ENCODE measurements at places on chromosomes 5 and 9.

DNA sequence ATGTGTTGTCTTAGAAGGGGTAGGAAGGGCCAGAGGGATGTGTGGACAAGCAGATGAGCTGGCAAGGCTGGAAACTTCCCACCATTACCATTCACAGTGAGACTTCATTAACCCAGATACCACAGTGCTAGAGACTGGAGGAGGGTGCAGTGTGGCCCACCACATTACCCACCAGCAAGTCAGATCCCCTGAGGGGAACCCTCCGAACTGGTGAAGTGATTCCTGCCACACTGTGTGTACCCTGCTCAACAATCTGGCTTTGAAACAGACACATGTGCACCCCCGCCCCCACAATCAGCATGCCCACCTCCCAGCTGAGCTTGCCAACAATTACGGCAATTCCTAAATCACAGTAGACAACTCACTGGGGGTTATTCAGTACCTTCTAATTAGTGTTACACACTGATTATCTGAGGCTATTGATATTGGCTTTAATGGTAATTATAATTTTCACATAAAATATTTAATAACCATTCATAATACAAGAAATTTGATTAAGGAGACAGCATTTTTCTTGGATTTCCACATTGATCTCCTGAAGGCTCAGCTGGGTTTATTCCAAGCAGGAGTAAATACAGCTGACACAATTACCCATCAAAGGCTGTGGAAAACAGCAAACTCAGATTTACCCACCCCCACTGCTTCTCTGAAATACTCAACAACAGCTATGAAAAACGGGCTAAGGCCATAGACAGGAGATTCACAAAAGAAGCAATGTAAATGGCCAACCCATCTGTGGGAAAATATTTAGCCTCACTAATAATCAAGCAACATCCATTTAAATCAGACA is 169.3 kb upstream of the FSTL4 start:
- DNase-seq = peak; percentile 58

DNA sequence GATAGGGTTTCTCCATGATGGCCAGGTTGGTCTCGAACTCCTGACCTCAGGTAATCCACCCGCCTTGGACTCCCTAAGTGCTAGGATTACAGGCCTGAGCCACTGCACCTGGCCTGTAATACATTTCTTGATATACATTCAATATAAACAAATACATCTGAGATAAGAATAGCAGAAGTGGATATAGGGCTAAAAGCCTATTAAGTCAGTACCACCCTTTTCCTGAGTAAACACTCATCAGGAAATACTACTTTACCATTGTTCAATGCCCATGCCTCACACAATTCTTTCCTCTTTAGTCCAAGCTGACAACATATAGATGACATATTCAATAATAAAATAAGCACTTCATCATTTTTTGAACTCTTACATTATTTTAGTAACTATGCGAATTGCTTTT is 64.8 kb downstream of the MRPS27 start:
- DNase-seq = no peak

DNA sequence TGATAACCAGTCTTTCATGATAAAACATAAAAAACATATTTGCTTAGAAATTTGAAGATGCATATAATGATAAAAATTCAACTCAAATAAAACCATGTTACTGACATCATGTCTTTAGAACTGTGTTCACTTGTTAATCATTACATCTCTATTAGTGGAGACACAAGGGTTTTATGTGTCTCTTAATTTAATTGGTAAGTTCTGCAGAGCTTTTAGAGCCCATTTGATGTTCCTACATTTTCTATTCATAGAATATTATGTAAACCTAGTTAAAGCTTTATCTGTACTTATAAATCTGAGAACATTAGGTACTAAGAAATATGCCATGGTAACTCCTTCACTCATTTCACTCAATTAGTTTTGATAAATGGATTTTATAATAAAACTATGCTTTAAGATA is 285.4 kb downstream of the SLCO4C1 start:
- DNase-seq = no peak

DNA sequence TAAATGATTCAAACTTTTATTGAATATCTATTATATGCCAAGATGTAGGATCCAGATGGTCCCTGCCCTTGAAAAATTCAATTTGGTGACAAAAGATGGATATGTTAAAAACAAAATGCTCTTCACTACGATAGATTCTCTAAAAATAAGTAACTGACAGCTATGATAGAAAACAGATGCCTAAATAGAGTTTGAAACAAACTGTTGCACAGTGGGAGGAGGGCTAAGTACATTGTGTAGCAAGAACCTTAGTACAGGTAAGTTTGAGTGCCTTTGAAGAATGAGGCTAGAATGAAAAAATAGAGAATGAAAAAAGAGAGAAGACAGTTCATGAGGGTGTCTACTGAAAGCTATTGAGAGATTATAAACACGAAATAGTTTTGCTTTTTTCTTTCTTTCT is 54.3 kb downstream of the HOMER1 start:
- DNase-seq = no peak

GRCh38 chr5:108278285-108279240 is 103.3 kb downstream of the FBXL17 start:
- DNase-seq = peak; percentile 63

DNA sequence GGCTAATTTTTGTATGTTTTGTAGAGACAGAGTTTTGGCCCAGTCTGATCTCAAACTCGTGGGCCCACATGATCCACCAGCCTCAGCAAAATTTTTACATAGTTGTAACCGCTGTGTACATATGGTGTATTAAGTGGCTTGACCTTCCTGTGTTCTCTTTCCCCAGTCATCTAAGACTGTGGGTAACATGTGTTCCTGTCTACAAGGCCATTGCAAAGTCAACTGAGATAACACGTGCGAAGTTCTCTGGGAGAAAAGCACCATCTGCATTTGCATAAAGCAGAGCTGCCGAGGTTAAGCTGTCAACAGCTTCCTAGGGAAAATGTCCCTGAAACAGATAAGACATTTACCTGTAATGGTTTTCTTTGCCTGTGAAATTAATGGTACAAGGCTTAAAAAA is 273.7 kb downstream of the FANCC start:
- DNase-seq = no peak

DNA sequence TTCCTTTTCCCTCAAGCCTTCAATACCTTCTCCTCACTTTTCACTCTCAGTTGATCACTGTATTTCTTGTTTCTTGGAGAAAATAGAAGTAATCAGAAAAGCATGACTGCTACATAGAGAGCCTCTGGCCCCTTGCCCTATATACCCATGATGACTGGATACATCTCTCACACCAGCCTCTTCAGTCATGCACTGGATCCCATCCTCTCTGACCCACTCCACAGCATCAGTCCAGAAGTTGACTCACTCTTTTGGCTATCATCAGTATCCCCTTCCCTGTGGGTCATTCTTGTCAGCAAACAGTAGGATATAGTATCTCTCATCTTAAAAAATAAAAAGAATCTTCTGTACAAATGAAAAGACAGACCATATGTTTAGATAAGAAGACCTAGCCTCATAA is 32.9 kb downstream of the PTCD2 start:
- DNase-seq = no peak

GRCh38 chr9:84003246-84003645 is 22.6 kb downstream of the RMI1 start:
- no peak for DNase-seq

GRCh38 chr9:76394960-76395252 is 680 bp upstream of the RFK start:
- DNase-seq = peak; percentile 82

GRCh38 chr5:176836811-176837706 is 26.7 kb downstream of the UNC5A start:
- DNase-seq = no peak

GRCh38 chr5:107915176-107915812 is 244.6 kb upstream of the EFNA5 start:
- no peak for DNase-seq

- no peak for DNase-seq
Measured at GRCh38 chr5:36523450-36523849, 83.0 kb upstream of the SLC1A3 start.

DNA sequence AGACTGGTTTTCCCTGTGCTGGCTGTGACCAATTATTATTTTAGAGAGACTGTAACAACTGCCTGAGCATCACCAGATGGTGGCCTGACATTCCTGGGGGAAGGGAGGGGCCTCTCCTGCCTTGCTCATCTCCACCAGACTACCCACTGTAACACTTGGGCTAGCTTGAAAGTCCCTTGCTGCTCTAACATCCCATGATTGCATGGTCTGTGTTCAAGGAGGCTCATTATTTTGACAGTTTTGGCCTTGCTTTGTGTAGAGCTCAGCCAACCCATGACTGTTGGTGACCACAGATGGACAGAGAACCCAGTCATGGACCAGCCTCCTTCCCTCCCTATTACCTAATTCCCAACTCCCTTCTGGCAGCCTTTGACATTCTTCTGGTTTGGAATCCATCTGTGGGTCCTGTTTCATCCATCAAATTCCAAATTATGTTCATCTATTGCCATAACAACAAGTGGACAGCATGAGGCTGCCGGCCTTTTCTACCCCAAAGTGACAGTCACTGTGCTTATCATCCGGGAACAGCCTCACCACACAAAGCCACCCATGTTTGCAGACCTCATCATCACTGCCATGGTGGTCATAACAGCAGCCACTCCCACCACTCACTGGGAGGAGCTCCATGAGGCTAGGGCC is 49.0 kb upstream of the ICE1 start:
- DNase-seq = no peak

- DNase-seq = no peak
Measured at GRCh38 chr9:73549991-73550390, 398.3 kb downstream of the ANXA1 start.

DNA sequence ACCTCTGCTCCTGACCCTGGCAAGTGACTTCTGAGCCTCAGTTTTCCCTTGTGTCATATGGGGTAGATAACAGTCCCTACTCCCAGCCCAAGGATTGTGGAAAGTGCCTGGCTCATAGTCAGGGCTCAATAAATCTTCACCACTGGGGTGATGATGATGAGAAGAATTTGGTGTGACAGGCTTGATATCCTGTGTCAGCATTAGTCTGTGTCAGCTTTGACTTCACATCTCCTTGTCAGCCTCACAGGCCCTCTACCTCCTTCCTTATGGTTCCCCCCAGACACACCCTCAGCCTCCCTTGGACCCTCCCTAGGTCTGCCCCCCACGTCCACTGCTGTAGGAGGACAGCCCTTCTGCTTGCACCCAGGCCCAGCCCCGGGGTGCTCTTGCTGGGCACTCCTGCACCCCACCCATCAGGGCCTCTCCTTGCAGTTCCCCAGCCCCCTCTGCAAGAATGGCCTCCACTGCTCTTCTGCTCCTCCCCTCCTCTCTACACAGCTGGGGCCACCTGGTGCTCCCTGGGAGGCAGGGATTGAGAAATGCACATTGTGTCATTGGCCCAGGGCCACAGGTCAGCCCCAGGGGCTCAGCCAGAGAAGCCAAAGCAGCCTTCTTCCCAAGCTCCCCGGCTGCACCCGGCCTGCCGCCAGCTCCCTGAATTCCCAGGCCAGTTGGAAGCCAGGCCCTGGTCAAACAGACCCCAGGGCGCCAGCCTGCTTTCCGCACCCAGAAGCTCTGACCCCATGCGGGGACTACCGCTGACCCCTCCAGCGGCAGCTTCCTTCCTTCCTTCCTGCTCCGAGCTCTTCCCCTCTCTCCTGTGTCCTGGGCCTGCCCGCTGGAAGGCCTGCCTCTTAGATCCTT is 7.7 kb downstream of the FGFR4 start:
- DNase-seq = peak; percentile 76

- no peak for DNase-seq
Measured at GRCh38 chr5:84260939-84261338, 123.7 kb downstream of the EDIL3 start.

DNA sequence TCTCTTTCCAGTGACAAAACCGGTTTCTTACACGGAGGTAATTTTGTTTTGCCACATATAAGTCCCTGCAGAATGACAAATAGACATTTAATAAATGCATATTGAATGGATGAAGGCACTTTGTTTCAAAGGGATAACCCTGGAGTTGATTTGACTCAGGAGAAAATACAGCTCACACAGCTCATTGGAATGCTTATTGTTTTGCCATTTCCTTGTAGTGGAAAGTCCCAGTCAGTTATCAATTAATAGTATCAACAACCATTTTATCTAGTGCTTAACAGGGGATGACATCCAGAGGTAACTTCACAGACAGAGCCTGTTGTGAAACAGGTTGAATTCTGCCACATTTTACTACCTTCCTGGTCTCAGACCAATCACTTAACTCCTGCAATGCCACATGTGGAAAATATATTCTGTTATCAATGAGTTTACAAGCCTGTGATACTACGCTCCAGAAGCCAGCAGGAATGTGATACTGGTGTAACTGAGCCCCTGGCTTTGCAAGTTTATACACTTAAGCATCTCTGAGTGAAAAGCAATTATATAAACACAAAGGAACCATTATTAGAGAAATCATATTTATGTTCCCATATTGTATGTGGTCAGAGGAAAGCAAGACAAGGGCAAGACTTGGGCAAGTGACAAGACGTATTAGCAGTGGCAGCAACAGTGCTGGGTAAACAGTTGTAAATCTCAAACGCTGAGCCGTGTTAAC is 123.1 kb upstream of the ANKRD55 start:
- no peak for DNase-seq

DNA sequence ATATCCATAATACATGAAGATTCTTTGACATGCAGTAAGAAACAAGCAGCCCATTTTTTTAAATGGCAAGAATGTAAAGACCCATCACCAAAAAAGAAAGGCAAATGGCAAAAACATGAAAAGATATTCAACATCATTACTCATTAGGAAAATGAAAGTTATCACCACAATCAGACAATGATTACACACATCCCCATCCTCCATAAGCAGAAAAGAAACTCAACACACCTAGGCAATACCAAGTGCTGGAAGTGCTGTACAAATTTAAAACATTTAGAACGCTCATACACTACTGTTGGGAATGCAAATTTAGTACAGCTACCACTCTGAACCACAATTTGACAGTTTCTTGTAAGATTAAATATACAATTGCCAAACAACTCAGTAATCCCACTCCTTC is 466.7 kb downstream of the ACTL7B start:
- DNase-seq = no peak

- DNase-seq = no peak
Measured at GRCh38 chr5:163649514-163649913, 144.1 kb downstream of the MAT2B start.

- DNase-seq = no peak
Measured at GRCh38 chr5:78691084-78691960, 42.8 kb upstream of the LHFPL2 start.

DNA sequence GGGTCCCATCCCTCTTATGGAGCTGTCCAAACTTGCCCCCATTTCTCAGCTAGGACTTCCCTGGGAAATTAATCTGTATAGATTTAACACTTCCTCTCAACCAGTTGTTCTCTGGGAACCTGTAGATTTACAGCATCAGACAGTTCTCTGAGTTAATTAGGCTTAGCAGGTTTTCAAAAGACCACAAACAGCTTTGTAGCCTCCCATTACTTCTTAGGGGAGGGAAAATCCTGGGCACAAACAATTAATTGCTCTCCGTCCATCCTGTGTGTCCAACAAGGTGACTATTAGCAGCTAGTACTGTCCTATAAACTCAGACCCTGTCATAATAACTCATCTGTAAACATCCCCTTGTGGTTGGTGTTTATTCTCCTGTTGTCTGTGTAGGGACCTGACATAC is 197.9 kb downstream of the GOLPH3 start:
- no peak for DNase-seq

Measured in coronary artery (tissue), 2 donors.